ENCODE measurements at places on chromosomes 11 and 22.

GRCh38 chr22:47902646-47903180 lies 1140.3 kb downstream of the TBC1D22A start:
- DNase-seq: no peak

DNA sequence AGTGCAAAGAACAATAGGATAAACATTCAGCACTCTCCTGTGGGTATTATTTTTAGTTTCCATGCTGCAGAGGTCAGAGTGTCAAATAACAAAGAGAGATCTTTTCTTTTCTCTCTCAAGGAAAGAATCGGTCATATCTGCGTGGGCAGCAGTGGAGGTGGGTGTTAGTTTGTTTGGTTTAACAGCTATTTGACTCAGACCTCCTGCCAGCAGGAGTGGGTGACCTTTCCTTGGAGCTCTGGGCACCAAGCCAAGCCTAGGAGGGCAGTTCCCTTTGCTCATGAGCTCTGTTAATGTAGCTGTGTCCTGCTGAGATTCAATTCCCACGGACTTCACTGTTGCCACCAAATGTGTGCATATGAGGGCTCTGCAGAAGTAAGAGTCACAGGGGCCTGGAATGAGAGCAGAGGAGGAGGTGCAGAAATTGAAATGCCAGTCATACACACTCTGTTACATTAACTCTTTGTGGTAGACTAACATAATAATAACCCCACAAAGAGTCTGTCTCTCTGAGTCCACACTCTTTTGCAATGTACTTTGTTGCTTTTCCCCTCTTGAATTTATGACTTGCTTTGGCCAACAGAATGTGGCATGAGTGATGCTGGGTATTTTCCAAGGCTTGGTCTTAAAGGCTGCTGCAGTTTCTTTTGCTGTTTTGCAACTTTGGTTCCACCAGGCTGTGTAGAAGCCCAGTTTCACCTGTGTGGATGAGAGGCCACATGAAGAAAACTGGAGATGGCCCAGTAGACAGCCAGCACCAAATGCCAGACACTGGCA lies 76.0 kb upstream of the GRK3 start:
- DNase-seq: peak; percentile 39

DNA sequence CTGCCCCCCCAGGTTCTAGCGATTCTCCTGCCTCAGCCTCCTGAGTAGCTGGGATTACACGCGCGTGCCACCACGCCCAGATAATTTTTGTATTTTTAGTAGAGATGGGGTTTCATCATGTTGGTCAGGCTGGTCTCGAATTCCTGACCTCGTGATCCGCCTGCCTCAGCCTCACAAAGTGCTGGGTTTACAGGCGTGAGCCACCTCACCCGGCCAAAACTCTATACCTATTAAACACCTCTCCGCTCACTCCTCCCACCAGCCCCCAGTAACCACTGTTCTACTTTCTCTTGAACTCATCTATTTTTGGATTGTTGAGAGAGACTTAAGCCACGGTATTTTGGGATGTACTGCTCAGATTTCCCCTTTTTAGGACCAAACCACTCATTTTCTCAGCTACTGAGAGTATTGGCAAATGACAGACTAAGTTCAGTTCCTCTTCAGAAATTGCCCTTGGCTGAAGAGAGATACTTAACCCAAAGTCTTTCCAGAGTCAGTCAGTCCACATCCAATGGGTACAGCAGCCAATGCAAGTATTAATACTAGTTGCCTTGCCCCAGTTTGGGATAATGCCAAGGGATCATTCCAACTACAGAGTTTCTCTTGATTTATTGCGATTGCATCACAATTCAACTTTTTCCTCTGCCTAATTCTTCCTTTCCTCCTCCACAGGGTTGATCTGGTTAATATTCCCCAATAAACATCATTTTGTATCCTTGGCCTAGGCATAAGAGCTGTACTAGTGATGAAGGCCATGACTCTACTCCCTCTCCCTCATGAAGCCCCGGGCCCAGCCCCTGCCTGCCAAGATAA lies 36.8 kb upstream of the CSTF3 start:
- no peak for DNase-seq

- no peak for DNase-seq
Observed at GRCh38 chr22:17199003-17199731, 20.1 kb downstream of the ADA2 start.

DNA sequence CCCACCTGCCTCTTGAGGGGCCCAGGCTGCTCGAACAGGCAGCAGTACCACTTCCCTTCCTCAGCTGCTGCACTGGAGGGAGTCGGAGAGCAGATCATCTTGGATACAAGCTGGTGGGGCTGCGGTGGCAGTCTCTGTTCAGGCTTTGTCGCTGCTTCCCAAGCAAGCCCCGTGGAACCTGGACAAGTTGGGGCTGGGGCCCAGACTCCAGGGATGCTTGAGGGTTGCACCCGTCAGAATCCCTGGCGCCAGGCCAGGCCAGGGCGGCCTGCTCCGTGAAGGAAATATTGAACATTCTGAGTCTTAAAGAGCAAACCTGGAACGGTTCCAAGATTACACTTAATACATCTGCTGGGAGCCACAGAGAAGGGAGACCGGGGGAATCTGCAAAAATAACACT lies 310.1 kb upstream of the SORL1-AS1 start:
- DNase-seq: peak; percentile 99

DNA sequence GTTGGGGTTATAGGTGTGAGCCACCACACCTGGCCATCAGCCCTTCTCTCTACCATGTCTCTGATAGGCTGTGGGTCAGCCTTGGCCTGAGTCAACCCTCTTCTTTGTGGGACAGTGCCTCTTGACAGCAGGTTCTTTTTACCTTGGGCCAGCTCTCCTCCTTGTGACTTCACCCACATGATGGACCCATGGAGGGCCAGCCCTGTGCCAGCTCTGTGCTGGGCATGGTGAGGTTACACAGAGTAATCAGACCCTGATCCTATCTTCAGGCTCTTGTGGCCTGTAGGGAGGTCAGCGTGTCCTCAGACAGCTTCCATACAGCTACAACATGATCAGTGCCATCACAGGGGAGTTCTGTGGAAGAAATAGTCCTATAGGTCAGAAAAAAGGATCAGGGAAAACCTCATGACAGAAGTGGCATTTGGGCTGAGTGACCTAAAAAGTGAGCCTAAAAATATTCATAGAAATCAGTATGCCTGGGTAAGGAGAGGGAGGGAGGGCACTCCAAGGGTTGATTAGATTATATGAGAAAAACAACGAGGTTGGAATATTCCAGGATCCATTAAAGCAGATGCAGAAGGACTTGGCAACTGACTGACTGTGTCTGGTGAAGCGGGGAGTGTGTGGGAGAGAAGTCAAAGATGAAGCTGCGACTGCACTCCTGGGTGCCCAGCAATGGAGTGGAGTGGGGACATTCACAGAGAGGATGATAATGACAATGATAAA lies 17.1 kb downstream of the OTOG start:
- no peak for DNase-seq

- DNase-seq: no peak
Observed at GRCh38 chr11:58629857-58630256, 7.4 kb downstream of the CNTF start.

- DNase-seq: no peak
Observed at GRCh38 chr11:6371825-6372224, 18.4 kb upstream of the SMPD1 start.

DNA sequence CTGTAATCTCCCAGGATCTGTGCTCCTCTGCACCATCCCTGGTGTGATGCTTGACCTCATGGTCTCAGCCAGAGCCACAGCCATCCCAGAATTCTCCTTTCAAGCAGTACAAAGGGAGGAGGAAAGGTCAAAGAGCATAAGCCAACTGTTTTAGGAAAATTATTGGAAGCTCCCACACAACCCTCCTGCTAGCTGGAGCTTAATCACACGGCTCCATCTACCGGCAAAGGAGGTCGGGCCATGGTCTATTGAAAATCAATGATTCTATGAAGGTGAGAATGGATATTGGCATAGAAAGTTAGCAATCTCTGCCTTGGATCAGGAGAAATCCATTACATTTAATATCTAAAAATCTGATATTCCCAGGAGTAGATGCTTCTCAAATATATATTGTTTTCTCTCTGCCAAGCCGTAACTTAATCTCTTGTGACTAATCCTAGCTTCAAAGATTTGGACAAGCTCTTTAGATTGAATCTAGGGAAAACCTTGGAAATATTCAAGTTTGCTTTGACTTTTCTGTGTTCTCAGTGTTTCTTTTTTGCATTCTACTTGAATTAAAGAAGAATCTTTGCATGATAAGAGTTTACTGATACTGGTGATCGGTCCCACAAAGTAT lies 259.6 kb downstream of the NTM start:
- no peak for DNase-seq

GRCh38 chr11:31986201-31986889 lies 104.5 kb upstream of the RCN1 start:
- no peak for DNase-seq

DNA sequence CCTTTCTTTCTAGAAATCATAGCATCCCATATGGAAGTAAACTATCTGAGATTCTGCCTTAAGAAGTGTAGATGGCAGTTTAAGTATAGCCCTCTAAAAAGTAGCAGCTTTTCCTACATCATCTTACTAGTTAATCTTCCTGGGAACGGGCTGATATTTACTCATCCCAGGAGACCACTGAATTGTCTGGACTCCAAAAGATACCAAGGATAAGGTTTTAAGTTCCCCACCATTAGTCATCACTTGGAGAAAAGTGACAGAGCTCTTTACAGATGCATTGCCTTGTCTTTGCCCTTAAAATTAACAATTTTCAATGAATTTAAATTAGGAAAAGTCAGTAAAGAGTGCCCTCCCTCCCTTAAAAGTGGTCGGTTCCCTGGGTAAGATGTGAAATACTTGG lies 129.5 kb downstream of the MAML2 start:
- no peak for DNase-seq

DNA sequence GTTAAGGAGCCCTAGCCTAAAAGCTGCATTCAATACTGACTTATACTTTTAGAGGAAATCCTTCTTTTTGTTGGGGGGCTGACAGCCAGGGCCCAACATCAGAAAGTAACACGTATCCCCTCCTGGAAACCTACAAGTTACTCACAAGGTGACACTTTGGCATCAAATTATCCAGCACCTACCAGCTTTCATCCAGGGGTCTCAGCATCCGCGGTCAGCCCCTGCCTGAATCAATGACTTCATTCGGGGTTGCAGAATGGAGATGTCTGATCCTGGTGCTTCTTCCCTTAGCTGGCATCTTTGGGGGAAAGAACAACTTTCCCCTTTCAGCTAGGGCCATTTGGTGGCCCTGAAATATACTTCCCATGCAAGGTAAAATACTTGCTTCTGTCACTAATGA lies 5.3 kb upstream of the NAP1L4 start:
- DNase-seq: no peak

GRCh38 chr11:75493626-75494025 lies 32.1 kb downstream of the GDPD5 start:
- DNase-seq: no peak

DNA sequence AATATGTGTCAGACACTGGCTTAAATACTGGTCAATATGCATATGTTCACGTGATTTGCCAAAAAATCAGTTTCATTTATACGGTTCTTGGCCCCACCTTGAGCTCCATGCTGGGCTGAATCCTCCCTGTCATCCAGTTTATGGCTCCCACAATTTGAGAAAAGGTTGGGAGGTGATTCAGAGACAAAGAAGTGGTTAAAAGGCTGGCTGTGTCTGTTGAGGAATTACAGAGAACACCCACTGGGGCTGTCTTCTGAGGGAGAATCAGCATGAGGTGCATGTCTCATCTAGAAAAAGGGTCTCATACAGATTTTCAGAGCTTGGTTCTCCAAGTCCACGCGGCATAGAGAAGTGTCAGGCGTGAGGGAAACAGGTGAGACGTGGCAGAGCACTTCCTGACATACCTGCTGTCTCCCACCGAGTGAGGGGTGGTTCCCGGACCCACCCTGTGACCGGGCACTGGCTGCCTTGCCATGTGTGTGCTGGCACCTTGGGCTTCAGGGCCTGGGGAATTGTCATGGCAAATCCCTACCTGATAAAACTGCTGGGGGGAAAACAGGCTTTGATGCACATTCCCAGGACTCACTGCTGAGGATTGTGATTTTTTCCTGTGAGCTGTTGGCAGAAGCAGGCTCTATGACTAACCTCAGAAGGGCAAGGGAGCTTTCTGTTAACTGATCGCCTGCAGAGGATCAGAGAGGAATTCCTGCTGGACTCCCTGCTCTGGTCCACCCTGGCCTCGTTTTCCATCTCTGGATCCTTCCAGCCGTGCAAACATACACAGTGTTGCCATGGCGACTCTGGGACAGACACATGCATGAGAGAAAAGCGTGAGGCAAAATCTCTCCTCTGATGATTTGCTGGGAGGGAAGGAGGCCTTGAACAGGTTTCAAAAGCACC lies 223.6 kb downstream of the ADAMTS15 start:
- peak; percentile 2 for DNase-seq

- DNase-seq: no peak
Observed at GRCh38 chr22:24440270-24440717, 12.9 kb downstream of the ADORA2A start.

- no peak for DNase-seq
Observed at GRCh38 chr22:38570779-38571364, 889 bp upstream of the DMC1 start.

- DNase-seq: no peak
Observed at GRCh38 chr11:17846852-17847453, 112.4 kb downstream of the KCNC1 start.

DNA sequence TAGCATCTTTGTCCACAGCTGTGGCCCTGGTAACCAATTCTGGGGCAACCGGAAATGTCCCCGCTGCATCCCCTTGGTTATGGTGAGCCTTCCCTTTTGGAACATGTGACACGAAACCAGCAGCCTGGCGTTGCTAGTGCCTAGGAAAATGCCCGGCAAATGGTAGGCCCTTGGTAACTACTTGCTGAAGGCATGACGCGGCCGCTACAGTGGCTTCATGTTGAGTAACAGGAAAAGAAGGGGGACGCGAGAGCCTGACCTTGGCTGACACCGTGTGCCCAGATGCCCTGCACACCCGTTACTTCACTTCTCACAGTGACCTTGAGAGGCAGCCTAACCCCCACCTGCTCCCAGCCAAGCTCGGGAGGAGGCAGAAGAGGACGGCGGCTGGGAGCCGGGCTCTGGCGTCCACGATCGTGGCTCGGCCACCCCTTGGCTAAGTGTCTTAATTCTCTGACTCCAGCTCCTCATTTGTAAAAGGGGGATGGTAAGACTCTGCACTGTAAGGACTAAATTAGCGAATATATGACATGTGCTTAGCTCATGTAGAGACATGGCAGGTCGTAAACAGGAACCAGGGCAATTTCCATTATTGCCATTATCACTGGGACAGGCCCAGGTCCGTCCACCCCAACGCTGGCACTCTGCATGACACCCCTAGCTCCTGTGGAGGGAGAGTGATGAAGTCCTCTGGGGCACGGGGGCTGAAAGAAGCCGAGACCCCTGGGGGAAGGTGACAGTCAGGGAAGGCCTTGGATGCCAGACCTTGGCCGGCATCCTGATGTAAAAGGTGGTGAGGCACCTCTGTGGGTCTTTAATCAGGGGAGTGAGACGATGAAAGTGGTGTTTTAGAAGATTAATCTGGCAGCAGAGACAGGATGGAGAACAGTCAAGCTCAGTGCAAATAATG lies 18.9 kb downstream of the IFT27 start:
- no peak for DNase-seq

- no peak for DNase-seq
Observed at GRCh38 chr11:10478574-10479550, 23.8 kb downstream of the AMPD3 start.

GRCh38 chr11:77619576-77620198 lies 17.9 kb downstream of the CLNS1A start:
- DNase-seq: peak; percentile 70

Data from DMS79 treated with DMSO at 0.1 percent for 48 hours (cell line).